HT1080 (cell line): ENCODE measurements at places on chromosomes 2 and 18.

DNA sequence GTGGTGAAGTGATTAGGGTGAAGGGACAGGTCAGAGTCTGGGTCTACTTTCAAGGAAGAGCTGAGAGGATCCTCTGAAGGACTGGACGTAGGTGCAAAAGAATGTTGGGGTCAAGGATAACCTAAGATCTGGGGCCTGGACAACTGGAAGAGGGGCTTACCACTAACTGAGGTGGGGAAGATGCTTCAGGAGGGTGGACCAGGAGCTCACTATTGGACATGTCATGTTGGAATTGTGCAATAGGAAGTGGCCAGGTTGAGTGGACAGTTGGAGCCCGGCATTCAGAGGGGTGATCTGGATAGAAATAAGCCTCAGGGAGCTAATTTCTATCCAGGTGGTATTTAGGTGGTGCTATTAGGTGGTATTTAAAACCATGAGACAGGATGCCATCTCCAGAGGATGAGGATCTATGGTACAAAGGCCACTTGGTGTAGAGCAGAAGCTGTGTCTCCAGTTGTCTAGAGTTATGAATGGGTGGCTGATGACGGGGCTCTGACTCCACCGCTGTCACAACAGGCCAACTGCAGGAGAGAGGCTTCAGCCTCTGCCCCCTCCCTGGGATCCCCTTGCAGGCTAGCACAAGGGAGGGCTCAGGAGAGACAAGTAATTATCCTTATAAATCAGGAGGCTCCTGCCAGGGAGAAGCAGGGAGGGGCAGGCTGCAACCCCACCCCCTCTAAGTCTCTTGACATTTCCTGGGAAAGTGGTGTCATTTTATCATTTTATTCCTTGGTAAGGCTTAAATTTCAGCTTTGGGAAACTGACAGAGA is 158.0 kb downstream of the SMAD7 start:
- DNase-seq = no peak

DNA sequence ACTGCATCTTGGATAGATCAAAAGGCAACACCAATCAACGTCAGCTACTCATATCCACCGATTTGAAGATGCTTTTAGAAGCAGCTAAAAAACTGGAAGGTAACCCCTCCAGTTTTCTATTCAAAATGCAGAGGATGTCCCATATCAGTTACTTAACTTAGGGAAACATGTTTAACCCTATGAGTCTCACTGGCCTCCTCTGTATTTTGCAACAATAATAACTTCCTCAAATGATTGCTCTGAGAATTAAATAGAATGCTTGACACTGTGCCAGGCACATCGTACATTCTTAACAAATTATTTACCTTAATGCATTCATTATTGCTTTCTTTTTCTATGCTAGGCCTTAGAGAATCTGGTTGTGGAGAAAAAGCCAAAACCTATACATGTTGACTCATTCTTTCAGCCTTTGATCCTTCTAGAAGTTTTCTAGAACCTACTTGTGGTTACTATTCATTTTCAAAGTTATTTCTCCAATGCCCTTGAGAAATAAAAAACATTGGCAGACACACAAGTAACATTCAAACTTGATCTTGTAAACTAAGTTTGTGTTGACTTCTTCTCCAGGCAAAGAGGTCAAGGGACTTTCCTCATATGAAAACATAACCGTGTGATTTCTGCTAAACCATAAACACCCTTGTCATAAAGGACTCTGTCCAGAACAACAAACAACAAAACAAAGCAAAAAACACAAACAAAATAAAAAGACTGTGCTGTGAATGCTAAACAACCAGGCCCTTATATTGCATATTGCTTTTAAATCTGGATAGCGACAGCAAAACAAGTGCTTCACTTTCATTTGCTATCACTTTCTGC is 4.6 kb downstream of the DOCK10 start:
- DNase-seq = no peak

GRCh38 chr18:48750485-48751175 is 200.1 kb downstream of the SMAD7 start:
- DNase-seq = no peak

- DNase-seq = no peak
These were observed 137.9 kb upstream of the ITGA4 start for GRCh38 chr2:181319286-181319685.

DNA sequence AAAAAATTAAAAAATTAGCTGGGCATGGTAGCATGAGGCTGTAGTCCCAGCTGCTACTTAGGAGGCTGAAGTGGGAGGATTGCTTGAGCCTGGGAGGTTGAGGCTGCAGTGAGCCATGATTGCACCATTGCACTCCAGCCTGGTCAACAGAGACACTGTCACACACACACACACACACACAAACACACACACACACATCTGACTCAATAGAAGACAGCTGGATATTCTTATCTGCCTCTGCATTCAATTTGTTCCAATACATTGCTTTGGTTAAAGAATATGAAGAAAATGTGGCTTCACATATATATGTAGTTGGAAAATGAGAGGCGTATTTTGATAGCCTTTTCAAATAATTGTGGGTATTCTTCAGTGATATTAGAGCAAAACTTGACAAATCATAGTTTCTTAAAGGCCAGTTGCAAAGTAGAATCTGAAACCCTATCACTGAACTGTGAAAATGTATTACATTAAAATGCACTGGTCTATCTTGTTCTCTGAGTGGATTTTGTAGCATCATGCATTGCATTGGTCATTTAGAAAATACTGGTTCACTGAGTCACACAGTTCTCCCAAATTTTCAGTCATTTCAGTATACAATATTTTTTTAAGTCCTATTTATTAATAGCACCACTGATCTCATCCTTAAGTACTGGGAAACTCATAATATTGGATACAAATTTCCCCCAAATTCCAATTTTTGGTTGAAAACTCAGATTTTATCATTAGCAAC is 140.9 kb downstream of the MCFD2 start:
- no peak for DNase-seq

DNA sequence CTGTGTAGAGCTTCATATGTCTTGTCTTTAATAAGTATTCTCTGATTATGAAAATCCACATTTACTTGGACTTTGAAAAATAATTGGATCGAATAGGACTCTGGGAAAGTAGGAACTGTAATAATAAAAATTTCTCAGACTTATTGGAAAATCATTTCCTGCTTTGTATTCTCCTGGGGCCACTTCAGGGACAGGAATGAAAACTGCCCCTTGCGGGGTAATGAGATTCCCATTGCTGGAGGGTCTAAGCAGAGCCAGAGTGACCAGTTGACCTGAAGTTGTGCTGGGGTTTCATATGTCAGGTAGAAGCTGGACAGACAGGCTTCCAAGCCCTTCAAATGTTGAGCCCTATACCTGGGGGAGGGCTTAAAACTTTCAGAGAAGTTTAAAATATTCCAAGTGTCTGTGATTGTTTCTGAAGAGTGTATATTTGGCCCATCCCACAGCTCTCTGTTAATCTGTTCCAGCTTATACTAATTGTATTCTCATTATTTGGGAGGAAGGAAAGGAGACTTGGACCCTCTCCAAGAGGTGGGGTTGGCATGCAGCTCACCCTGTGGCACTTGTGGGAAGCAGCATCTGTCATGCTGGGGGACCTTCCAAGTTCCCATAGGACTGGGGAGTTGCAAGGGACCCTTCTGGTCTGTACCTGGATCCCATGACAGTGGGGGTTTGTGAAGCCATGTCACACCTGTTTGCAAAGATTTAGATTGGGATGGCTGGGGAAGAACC is 268.7 kb upstream of the ATP5MC3 start:
- no peak for DNase-seq
